Thoracic aorta (tissue), 2 donors: ENCODE measurements at places on chromosomes 7 and 10. TPM values are rescaled to one million over a fixed set of nuclear protein-coding genes. Genes with fewer than 3 reads are reported as not detected.

DNA sequence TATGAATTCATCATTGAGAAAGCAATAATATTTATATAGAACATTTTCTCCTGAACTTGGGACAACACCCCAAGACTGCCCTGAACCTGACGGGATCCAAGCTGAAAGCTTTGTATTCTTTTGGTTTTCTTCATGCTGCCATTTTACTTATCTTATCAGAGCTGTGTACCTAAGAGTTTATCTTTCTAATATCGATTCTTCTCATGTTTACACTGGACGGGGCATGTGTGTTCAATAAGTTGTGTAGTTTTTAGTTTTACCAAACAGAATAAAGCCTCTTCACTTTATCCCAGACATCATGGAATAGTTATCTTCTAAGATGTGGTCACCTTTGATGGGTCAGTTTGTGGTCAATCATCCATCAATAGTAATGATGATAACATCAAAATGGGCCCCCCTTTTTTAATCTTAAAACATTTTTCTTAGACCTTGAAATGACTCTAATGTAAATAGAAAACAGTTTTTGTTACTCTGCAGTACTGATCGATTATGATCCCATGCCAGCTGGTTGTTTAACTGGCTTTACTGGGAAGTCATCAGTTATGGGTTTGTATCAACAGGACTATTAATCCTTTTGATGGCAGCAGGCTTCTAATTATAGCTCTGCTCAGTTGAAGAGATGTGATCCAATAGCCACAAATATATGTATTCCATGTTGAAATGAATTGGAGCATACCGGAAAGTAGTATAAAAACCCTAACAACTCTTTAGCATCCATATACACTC, 446.1 kb downstream of the KCNMA1 start:
- no peak for DNase-seq

DNA sequence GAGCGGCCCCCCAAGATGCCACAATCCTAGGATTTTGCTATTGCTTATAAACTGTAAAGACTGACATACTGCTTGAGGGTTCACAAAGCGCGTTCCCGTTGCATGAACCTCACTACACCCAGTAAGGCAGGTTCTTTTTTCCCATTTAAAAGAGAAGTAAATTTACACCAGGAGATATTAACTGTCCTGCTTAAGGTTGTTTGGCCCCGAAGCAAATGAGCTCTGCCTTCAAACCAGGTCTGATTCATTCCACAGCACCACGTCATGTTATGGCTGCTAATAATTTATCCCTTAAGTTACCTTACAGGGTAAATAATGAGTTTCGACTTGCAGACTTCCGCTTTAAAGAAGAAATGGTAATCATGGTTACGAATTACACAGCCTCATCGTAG, 559 bp upstream of the FKBP14 start:
- DNase-seq: no peak

GRCh38 chr10:26790221-26790995, 70.3 kb downstream of the ABI1 start:
- DNase-seq: no peak

DNA sequence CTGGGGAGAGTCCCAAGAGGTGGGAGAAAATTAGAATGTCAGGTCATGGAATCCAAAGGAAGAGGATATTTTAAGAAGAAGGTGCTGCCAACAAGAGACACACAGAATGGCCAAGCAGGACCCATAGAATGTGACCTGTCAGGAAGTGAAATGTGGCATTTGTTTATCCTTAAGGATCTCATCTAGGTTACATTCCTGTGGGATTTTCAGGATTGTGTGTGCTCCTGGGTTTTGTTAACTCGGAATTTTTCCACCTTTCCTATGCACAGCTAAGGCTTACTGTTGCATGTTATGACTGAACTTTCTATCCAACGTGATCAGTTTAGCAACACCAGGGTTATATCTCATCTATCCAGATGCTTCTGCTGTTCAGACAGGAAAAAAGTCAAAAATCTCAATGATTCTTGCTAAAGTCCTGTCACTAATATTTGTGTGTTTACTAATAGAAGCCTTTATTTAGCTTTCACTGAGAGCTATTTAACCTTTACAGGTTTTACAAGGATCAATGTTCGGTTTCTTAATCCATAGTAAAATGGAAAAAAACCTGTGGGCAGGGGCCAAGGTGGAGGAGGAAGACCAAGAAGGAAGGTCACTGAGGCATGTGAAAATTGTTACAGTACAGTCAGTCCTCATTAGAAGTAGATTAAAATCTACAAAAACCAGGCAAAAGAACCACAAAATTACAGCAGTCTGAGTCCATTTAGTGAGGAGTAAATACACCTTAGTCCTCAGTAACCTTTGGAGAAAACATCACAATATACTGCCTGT, 437.8 kb upstream of the NPVF start:
- no peak for DNase-seq

GRCh38 chr10:4498711-4499251, 327.2 kb upstream of the AKR1E2 start:
- DNase-seq: no peak

GRCh38 chr7:54581511-54581910, 39.3 kb downstream of the VSTM2A start:
- DNase-seq: no peak

- DNase-seq: no peak
Measured at GRCh38 chr7:78684201-78684600, 769.3 kb downstream of the MAGI2 start.

Gene LIPK
- not detected for total RNA-seq
